ENCODE measurements at places on chromosomes 3 and 15. TPM values are rescaled to one million over a fixed set of nuclear protein-coding genes. Genes with fewer than 3 reads are reported as not detected.

DNA sequence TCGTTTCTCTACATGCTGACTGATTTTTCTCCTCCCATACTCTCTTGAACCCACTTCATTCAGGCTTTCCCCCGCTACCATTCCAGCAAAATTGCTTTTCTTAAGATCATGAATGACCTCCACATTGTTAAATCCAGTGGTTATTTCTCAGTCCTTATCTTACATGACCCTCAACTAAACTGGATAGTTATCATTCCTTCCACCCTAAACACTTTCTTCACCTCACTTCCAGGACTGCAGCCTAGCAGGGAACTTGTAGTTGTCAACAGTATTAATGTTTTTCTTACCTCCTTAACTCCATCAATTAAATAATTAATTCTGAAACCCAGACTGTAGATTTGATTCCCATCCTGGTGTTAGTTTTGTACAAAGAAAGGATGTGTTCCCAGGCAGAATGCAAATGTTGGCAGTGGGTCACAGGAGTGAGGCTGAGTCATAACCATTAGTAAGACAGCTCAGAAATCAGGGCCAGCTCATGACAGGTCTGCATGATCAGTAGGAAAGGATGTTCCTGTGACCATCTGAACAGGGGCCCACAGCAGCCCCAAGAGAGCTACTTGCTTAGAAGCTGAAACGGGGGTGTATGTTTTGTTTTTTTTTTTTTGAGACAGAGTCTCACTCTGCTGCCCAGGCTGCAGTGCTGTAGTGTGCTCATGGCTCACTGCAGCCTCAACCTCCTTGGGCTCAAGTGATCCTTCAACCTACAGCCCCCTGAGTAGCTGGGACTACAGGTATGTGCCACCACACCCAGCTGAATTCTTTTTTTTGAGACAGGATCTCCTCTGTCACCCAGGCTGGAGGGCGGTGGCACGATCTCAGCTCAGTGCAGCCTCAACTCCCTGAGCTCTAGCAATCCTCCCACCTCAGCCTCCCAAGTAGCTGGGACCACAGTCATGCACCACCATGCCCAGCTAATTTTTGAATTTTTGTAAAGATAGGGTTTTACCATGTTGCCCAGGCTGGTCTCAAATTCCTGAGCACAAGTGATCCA, 9.1 kb downstream of the BCL2L10 start:
- no peaks in the 10 kb centered on the region for H3K27me3 ChIP-seq
- H3K4me3 ChIP-seq = no peak overlapping the region
- H3K4me1 ChIP-seq = peaks cover 15% of the 10 kb centered on the region
- H3K36me3 ChIP-seq = no peaks in the 10 kb centered on the region
- peak overlapping the region; percentile 41 for H3K27ac ChIP-seq

GRCh38 chr3:24588629-24589512, 94.2 kb upstream of the THRB start:
- no peak overlapping the region for H3K4me3 ChIP-seq
- no peak for DNase-seq
- peaks cover 15% of the 10 kb centered on the region for H3K4me1 ChIP-seq
- no peak overlapping the region for H3K27ac ChIP-seq
- no peaks in the 10 kb centered on the region for H3K27me3 ChIP-seq

GRCh38 chr3:153897842-153898241, 223.3 kb upstream of the ARHGEF26 start:
- peaks cover 14% of the 10 kb centered on the region for H3K4me1 ChIP-seq
- no peaks in the 10 kb centered on the region for H3K36me3 ChIP-seq
- H3K27ac ChIP-seq = no peak overlapping the region
- no peak overlapping the region for H3K4me3 ChIP-seq

GRCh38 chr15:25670025-25670554, 193.0 kb downstream of the ATP10A start:
- H3K27ac ChIP-seq = no peak overlapping the region
- DNase-seq = peak; percentile 27
- H3K27me3 ChIP-seq = no peaks in the 10 kb centered on the region
- H3K4me3 ChIP-seq = no peak overlapping the region
- H3K4me1 ChIP-seq = peaks cover 5% of the 10 kb centered on the region

Gene SKOR1
- total RNA-seq = not detected

Gene CAND2
- 1.5 TPM for total RNA-seq

Gene SCN11A
- total RNA-seq = not detected

- peak overlapping the region; percentile 83 for H3K27ac ChIP-seq
- H3K27me3 ChIP-seq = no peaks in the 10 kb centered on the region
- no peaks in the 10 kb centered on the region for H3K36me3 ChIP-seq
- peak; percentile 77 for DNase-seq
These were observed 551.2 kb upstream of the CCDC54 start for GRCh38 chr3:106825962-106826605.

- no peak for DNase-seq
- H3K36me3 ChIP-seq = no peaks in the 10 kb centered on the region
- H3K4me3 ChIP-seq = no peak overlapping the region
- H3K27ac ChIP-seq = no peak overlapping the region
These were observed 107.4 kb upstream of the ACP3 start for GRCh38 chr3:132209855-132210254.

DNA sequence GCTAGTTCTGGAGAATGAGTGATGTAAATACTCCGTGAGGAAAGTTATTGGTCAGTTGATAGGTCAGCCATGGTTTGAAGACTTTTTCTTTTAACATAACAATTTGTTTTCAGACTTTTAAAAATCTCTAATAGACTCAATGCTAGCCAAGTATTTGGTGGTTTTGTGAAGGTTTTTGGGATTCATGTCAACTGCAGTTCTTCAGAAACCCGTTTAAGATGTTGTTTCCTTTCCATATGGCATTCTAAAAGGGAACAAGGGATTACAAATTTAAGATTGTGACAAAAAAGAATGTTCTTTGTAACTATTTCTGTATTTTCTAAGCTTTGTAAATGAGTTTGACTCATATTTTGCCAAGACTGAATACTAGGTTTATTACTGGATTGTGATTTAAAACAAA, 281.7 kb upstream of the COL8A1 start:
- H3K4me3 ChIP-seq = no peak overlapping the region
- no peaks in the 10 kb centered on the region for H3K27me3 ChIP-seq

Gene RASL12
- total RNA-seq = 181 TPM

Gene ZDHHC23
- total RNA-seq = 0.45 TPM

DNA sequence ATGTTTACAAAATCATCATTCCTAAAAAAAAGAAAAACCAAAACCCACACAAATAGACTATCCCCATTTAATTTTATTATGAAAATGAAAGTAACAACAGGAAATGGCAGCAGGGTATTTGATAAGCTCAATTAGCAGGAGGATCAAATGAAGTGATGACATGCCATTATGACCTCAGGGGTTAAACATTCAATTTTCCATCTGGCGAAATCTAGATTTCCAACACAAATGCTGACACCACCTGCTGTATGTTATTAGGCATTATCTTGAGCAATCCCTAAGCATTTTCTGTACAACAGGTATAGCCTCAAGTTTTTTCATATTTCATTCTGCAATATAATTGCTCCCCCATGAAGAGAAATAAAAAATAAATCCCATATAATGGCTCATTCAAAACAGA, 57.1 kb downstream of the SHQ1 start:
- no peak overlapping the region for H3K27ac ChIP-seq
- DNase-seq = no peak
- H3K4me3 ChIP-seq = no peak overlapping the region
- no peaks in the 10 kb centered on the region for H3K4me1 ChIP-seq

Gene ZIC4
- total RNA-seq = not detected

Gene VPS8
- total RNA-seq = 43.9 TPM

DNA sequence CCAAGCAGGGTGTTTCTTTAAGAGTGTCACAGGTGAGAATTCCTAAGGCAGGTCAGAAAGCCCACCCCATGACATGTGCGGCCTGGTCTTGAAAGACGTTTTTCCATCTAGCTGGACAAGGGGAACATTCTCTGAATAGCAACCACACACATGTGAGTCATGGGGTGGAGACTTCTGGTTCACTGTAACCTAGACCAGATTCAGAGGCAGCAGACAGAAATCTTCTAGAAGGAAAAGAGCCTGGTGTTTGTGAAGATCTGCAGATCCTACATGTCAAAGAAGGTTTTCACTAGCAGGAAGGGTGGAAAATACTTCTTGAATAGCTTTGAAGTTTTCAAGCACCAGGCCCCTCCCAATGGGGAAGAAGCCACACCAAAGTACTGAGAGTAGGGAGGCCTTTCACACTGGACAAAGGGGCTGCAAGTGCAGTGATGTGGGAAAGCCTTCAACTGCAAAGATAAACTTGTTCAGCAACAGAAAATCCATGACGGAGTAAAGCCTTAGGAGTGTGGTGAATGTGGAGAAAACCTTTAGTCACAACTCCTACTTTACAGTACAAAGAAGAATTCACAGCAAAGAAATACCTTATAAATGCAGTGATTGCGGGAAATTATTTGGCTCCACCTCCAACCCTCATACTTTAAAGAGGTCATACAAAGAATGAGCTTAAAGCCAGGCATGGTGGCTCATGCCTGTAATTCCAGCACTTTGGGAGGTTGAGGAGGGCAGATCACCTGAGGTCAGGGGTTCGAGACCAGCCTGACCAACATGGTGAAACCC, 17.6 kb downstream of the ADAM10 start:
- peaks cover 5% of the 10 kb centered on the region for H3K36me3 ChIP-seq
- DNase-seq = peak; percentile 53
- peaks cover 15% of the 10 kb centered on the region for H3K4me1 ChIP-seq
- no peak overlapping the region for H3K4me3 ChIP-seq
- peak overlapping the region; percentile 42 for H3K27ac ChIP-seq

GRCh38 chr15:28943611-28944230, 57.9 kb downstream of the APBA2 start:
- no peaks in the 10 kb centered on the region for H3K36me3 ChIP-seq
- H3K27ac ChIP-seq = no peak overlapping the region
- H3K27me3 ChIP-seq = no peaks in the 10 kb centered on the region
- peak; percentile 31 for DNase-seq

Gene LEKR1
- total RNA-seq = 0.16 TPM

GRCh38 chr3:87982421-87982820, 76.4 kb downstream of the CGGBP1 start:
- no peaks in the 10 kb centered on the region for H3K4me1 ChIP-seq
- H3K36me3 ChIP-seq = no peaks in the 10 kb centered on the region
- DNase-seq = no peak
- no peak overlapping the region for H3K4me3 ChIP-seq

Gene MITF
- total RNA-seq = 16.5 TPM

Gene KNG1
- total RNA-seq = not detected

Gene LARP6
- total RNA-seq = 81.5 TPM

GRCh38 chr15:83654379-83655236, 685 bp downstream of the ADAMTSL3 start:
- H3K27ac ChIP-seq = no peak overlapping the region
- H3K4me3 ChIP-seq = peak overlapping the region; percentile 29
- H3K27me3 ChIP-seq = no peaks in the 10 kb centered on the region
- no peak for DNase-seq
- peaks cover 6% of the 10 kb centered on the region for H3K4me1 ChIP-seq
- no peaks in the 10 kb centered on the region for H3K36me3 ChIP-seq

DNA sequence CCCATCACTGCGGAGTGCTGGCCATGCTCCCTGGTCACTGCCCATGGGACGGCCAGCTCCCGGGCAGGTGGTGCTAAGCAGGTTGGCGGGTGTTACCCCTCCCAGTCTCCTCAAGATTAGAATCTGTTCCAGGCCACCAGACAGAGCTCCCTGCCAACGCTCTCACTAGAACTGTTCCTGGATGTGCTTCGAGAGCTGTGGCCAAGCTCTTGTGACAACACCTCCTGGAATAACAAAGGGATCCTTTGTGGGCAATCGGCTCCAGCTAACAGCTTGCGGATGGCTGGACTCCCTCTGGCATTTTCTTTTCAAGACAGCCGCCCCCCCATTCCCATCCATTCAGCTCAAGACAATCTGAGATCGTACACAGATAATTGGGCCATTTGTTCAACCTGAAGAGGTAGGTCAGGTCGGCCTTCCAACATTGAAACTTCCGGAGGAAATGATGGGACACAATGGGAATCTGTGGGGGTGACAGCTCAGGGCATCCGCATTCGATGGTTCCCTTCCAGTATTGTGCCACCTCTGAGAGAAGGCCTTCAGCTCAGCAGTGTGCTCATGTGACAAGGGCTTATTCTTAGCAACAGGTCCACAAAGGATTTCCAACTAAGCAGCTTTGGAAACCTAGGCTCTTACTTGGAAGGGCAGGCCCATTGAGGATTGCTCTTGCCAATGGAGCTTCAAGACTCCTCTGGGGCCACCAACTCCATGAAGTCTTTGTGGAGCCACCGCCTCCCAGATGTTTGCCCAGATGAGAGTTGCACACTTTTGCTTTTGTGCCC, 11.6 kb upstream of the EPHB3 start:
- H3K4me1 ChIP-seq = no peaks in the 10 kb centered on the region
- no peak overlapping the region for H3K4me3 ChIP-seq
- no peaks in the 10 kb centered on the region for H3K27me3 ChIP-seq
- no peak overlapping the region for H3K27ac ChIP-seq
- DNase-seq = no peak

Gene AHSG
- not detected for total RNA-seq

Gene DUOXA2
- not detected for total RNA-seq

GRCh38 chr15:81666839-81667238, 292.8 kb upstream of the TMC3 start:
- no peaks in the 10 kb centered on the region for H3K36me3 ChIP-seq
- no peaks in the 10 kb centered on the region for H3K4me1 ChIP-seq
- no peak overlapping the region for H3K27ac ChIP-seq
- no peak overlapping the region for H3K4me3 ChIP-seq

Gene ITIH4
- total RNA-seq = not detected

Gene MAP1A
- 37.3 TPM for total RNA-seq

GRCh38 chr3:107361633-107362032, 15.6 kb upstream of the CCDC54 start:
- no peaks in the 10 kb centered on the region for H3K27me3 ChIP-seq
- H3K4me1 ChIP-seq = peaks cover 4% of the 10 kb centered on the region
- no peaks in the 10 kb centered on the region for H3K36me3 ChIP-seq
- DNase-seq = no peak

Gene PGBD4
- 1.5 TPM for total RNA-seq

DNA sequence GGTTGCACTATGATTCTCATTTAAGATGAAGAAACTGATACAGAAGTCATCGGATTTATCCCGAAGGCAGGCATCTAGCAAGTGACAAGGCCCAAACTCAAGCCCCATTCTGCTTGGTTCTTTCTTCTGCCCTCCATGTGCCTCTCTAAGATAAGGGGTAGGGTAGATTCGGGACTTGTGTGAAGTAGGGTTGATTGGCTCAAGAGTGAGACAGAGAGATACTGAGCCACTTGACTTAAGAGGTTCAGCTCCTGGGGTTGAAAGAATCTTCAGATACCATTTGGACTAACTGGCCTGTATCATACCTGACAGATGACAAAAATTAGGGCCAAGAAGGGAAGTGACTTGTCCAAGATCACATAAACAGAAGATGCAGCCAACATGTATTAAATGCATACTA, 891 bp downstream of the RFT1 start:
- peak overlapping the region; percentile 63 for H3K4me3 ChIP-seq
- no peak for DNase-seq
- H3K27me3 ChIP-seq = no peaks in the 10 kb centered on the region
- H3K4me1 ChIP-seq = peaks cover 8% of the 10 kb centered on the region
- H3K27ac ChIP-seq = no peak overlapping the region

- H3K36me3 ChIP-seq = no peaks in the 10 kb centered on the region
- no peaks in the 10 kb centered on the region for H3K4me1 ChIP-seq
- H3K27ac ChIP-seq = no peak overlapping the region
- no peaks in the 10 kb centered on the region for H3K27me3 ChIP-seq
These were observed 68.6 kb downstream of the KAT2B start for GRCh38 chr3:20108869-20109268.

Data from SJSA1 (cell line).